ENCODE measurements at places on chromosomes 7 and 10.
A peak's percentile ranks its signal among the peaks of the same experiment; 100 is the strongest.

- DNase-seq: peak; percentile 77
Observed at GRCh38 chr7:39353615-39354376, 212.4 kb upstream of the YAE1 start.

GRCh38 chr10:33248638-33249037 lies 85.8 kb downstream of the NRP1 start:
- DNase-seq: no peak

DNA sequence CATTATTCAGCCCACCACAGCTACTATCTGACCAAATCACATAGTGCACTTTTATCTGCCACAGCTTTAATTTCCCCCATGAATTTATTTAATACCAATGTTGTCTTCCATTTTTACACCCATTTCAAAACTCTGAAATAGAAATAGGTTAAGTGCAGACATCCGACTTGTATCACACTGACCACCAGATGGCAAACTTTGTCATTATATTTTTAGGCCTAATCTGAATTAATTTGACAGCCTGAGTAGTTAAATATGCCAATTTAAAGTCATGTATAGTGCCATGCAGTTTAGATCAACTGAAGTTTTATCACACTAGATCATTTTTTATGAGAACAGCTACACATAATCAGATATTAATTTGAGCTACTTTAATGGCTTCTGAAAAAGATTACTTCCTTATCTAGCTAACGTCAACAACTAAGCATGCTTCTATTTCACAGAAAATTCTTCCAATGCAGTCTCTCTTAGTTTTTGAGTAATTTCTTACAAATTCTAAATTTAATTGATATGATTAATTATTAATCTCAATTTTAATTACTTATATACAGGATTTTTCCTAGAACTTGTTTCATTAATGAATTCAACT lies 566.4 kb downstream of the GFRA1 start:
- peak; percentile 61 for DNase-seq

- peak; percentile 36 for DNase-seq
Observed at GRCh38 chr10:76149602-76150138, 718.2 kb downstream of the LRMDA start.

DNA sequence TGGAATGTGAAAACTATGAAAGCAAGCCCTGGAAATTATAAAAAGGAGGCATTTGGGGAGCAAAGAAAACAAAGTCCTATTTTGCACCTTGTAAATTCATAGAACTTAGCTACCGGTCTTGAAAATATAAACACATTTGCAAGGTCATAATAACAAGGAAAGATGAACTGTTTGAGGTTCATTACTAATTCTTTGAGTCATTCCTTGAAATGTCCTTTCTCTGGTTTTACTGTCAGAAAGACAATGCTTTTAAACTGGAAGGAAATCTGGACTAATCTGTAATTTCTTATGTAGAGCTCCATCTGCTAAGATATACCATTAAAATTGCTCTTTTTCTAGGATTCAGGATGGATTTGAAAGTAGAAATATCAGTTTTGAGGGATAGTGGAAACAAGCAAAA lies 1.4 kb downstream of the ERLIN1 start:
- DNase-seq: no peak

- no peak for DNase-seq
Observed at GRCh38 chr10:82194419-82194818, 319.4 kb downstream of the NRG3 start.

GRCh38 chr10:114427124-114427852 lies 23.0 kb upstream of the AFAP1L2 start:
- peak; percentile 8 for DNase-seq

DNA sequence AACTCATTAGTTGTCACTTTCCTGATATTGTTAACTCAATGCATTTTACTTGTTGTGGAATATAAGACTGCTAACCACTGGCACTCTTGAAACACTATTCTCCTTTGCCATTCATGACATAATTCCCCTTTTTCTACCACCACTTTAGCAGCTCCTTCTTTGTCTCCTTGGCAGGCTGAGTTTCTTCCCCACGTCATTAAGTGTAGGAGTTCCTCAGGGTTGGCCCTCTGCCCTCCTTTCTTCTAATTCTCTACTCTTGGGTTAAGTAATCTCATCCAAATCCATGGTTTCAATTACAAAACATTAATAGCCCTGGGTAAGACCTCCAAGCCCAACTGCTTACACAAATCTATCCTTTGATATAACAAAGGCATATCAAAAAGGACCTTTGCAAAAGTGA lies 175.1 kb downstream of the HGF start:
- no peak for DNase-seq

DNA sequence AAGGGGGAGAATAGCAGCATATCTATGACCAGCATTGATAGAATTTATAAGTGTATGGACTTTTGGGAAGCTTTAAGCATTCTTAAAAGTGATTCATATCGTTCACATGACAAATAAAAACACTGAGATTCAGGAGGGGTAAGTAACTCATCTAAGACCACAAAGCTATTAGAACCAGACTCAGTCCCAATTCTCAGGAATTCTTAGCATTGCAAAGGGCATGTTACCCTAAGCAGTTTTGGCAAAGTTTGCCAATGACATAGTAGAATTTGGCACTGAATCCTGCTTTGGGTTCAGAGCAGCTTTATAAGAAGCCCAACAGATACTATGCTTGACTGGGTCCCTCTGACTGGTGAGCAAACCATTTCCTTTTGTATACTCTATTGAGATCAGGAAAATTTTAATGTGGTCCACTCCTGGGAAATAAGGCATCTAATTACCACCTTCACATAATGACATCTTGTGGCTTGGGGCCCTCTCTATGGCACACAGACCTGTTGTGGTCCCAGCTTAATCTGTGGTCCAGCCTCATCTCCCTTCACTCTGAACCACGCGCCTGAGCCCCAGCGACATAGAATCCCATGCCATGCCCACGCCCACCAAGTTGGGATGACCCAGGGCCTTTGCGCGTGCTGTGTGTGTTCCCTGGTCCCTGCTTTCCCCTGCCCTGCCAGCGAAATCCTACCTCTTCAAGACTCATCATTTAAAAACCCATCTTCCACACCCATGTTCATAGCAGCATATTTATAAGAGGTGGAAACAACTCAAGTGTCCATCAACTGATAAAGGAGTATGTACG lies 37.5 kb upstream of the DOCK1 start:
- DNase-seq: no peak

GRCh38 chr7:92698237-92698841 lies 108.1 kb upstream of the FAM133B start:
- DNase-seq: no peak

DNA sequence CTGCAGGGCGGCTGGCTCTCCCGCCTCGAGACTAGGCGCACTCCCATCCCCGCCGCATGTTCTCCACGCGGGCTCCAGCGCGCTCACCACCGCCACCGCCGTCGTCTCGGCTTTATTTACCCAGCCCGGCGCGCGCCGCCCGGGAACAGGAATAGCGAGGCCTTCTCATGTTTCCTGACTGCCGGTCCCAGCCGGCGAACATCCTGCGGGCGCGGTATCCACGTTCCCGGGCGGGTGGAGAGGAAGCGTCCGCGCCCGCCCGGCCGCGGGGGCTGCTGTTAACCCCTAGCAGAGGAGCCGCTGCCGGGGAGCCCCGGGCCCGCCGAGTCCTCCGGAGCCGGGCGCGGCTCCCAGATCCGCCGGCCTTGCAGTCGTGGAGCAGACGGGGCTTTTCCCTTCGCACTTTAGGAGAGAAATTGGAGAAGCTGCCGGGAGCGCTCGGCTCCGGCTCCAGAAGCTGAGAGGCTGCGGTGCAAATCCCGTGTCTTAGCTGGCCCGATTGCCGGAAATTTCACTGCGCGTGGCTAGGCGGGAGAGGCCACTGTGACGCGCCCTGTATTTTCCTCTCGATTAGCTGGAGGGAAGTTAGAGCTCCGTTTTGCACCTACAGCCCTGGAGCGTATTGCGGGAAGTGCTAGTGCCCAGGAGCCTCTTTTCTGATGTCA lies at the start of gene MKX:
Gene MKX, minus strand, starts transcription at position 88 of the 665 bp plus-strand sequence. CDS start 2,404 bp downstream, outside the sequence.
- peak; percentile 95 for DNase-seq

DNA sequence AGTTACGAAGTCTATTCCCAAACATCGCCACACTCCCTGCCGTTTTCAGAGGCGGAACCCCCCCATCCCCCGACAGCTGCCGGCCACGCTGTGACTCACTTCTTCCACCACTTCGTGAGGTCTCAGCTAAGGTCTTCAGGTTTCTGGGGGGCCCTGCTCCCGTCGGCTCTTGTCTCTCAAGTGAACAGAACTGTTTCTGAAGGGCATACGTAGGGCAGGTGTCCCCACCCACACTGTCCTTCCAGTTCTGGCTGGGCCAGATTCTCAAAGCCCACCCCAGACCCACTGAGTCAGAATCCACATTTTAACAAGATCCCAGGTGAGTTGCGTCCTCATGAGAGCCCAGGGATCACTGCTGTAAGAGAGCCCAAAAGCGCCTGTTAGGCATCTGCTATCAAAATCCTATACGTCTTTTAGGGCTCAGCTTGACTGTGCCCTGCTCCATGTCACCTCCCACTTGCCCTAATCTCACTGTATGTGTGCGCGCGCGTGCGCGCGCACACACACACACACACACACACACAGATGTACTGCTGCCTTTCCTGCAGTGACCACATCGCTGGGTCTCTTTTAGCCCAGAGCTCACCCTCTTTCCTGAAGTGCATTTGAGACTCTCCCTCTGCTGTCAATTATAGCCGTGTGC lies 78.8 kb downstream of the PROSER2 start:
- DNase-seq: no peak

GRCh38 chr7:24075426-24075810 lies 208.6 kb upstream of the NPY start:
- no peak for DNase-seq

DNA sequence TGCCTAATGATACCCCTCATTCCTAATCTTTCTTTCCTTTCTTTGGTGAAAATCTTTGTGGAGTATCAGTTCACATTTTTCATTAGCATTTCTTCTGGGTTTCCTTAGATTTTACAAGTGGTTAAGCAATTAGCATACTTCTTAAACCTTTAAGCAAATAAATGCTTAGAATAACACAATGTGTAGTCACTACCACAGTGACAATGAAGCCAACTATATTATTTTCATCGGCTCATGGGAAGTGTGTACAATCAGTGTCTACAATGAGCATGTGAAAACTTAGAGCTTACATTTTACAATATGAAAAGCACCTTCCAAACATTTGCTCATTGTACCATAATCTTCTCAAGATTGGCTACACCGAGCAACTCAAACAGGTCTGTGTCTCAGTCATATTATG lies 176.2 kb upstream of the PLXNA4 start:
- no peak for DNase-seq

DNA sequence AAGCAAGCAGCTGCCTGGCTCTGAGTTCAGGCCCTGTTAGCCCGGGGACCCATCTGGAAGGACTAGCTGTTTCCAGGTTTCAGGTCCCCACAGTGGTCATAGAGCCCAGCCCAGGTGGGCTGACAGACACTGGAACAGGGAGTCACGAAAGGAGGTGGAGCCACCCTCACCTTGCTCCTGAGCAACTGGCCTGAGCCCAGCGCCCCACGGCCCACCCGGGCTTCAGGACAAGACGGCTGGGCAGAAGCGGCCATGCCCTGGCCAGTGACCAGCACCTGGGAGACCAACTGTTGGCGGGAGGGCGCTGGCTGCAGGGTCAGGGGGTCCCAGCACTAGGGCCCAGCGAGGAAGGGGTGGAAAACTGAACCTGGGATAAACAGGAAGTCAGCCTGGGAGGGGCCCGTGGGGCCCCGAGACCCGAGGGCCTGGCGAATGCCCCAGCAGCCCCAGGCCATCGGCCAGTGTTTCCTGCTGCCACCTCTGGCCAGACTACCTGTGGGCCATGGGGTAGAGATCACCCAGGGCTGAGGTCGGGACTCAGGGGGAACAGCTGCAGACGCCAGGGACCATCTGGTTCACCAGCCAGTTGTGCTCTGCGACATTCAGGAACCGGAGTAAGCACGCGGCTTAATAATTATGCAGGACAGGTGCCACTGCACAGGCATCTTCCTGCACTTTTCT lies 282.1 kb upstream of the PPP2R2D start:
- DNase-seq: no peak

DNA sequence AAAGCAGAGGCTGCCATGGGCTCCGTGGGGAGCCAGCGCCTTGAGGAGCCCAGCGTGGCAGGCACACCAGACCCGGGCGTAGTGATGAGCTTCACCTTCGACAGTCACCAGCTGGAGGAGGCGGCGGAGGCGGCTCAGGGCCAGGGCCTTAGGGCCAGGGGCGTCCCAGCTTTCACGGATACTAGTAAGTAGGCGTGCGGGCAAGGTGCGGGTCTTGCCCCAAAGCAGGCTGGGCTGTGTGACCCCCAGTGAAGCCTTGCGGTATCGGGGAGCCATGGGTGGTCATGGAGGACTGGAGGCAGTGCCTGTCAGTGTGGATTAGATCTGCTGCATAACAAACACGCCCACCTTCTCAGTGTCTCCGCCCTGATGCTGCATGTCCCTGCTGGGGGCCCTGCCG lies 5.1 kb downstream of the SLC29A4 start:
- DNase-seq: no peak

DNA sequence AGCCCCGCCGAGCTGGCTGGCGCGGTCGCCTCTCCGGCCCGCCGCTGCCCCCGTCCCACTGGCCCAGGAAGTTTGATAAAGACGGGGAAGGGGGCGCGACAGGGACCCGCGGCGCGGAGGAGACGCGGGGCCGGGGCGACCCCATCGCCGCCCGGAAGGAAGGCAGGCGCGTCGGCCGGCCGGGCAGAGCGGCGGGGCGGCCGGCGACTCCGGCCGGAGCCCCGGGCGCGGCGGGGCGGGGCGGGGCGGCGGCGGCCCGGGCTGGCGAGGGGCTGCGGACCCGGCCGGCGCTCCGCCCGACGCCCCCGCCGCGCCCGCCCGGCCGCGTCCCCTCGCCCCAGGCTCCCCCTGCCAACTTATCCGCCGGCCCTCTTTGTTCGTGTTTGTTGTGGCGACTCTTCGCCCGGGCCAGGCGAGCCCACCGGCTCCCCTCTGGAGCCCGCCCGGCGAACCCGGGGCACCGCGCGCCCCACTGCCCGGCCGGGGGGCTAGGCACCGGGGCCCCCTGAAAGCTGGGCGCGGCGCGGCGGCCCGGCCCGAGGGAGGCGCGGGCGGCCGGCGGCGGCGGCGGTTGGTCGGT lies 571 bp downstream of the KDM7A start:
- DNase-seq: peak; percentile 34

GRCh38 chr7:72292794-72293193 lies 119.3 kb downstream of the CALN1 start:
- no peak for DNase-seq

DNA sequence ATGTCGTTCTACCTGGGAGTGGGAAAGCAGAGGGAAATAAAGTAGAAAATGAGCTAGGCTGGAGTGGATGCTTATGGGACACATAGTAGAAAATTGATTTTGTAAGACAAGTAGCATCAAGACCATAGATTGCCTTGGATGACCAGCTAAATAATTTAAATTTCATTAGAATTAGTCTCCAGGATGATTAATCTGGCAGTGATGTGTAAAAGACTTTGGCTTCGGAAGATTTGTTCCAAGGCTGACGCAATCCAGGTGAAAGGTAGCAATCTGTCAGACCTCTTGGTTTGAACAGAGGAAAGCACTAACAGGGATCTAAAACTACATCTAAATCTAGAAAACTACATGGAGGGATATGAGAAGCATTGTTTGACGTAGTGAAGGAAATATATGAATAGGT lies 236.5 kb downstream of the ARL4A start:
- no peak for DNase-seq

- no peak for DNase-seq
Observed at GRCh38 chr10:77955136-77955535, 28.6 kb upstream of the DLG5 start.
